Esophagus squamous epithelium (tissue), 5 donors: ENCODE measurements at places on chromosomes 1 and 21. TPM values are rescaled to one million over a fixed set of nuclear protein-coding genes. Genes with fewer than 3 reads are reported as not detected.

Gene B3GALT5
- total RNA-seq, result 2.6 TPM

- no peak overlapping the region for H3K4me3 ChIP-seq
- DNase-seq, result no peak
- no peak overlapping the region for H3K27ac ChIP-seq
- no peaks in the 10 kb centered on the region for H3K4me1 ChIP-seq
- no peaks in the 10 kb centered on the region for H3K27me3 ChIP-seq
- no peaks in the 10 kb centered on the region for H3K36me3 ChIP-seq
Measured at GRCh38 chr1:228297822-228298221, 90.0 kb downstream of the OBSCN start.

- H3K36me3 ChIP-seq, result no peaks in the 10 kb centered on the region
- no peaks in the 10 kb centered on the region for H3K4me1 ChIP-seq
- no peak overlapping the region for H3K27ac ChIP-seq
- no peaks in the 10 kb centered on the region for H3K27me3 ChIP-seq
- no peak for DNase-seq
Measured at GRCh38 chr1:98924977-98925376, 79.7 kb downstream of the PLPPR5 start.

- H3K27me3 ChIP-seq, result no peaks in the 10 kb centered on the region
- DNase-seq, result no peak
- peaks cover 9% of the 10 kb centered on the region for H3K4me1 ChIP-seq
Measured at GRCh38 chr1:53145942-53146708, 3.7 kb upstream of the SLC1A7 start.

DNA sequence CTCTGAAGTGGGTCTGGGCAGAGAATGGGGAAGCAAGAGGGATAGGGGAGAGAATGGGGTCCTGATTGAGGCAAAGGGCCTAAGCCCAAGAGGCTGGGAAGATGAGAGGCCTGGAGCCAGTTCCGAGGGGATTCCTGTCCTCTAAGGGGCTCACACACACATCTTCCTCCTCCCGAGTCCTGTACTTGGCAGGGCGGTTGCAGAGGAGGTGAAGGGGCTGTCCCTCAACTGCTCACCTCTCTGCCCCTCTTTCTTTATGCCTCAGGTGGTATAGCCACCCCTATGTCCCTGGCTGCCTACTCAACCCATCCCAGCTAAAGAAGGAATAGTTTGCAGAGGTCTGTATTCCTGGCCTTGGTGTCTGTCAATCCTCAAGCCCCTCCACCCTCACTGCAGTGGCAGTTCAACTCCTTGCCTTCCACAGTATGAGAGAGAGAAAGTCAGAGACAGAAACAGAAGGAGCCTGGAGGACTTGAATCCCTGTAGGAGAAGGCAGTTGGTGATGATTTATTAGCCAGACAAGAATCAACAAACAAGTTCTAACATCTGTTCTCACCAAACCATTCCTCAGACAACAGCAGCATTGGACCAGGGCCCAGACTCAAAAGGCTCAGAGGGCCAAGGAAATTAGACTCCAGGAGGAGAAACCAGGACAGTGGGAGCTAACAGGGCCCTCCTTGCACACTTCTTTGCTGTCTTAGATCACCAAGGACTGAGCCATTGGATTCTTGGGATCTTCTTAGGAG lies 10.7 kb downstream of the SH2D2A start:
- H3K27ac ChIP-seq, result no peak overlapping the region
- peaks cover 54% of the 10 kb centered on the region for H3K4me1 ChIP-seq
- DNase-seq, result no peak
- H3K4me3 ChIP-seq, result no peak overlapping the region
- peaks cover 8% of the 10 kb centered on the region for H3K36me3 ChIP-seq
